ENCODE measurements at places on chromosomes 16 and 17.

GRCh38 chr16:19680881-19681340, 37.1 kb downstream of the KNOP1 start:
- DNase-seq = no peak

- no peak for DNase-seq
These were observed 18.1 kb upstream of the RAB11FIP4 start for GRCh38 chr17:31373150-31374093.

DNA sequence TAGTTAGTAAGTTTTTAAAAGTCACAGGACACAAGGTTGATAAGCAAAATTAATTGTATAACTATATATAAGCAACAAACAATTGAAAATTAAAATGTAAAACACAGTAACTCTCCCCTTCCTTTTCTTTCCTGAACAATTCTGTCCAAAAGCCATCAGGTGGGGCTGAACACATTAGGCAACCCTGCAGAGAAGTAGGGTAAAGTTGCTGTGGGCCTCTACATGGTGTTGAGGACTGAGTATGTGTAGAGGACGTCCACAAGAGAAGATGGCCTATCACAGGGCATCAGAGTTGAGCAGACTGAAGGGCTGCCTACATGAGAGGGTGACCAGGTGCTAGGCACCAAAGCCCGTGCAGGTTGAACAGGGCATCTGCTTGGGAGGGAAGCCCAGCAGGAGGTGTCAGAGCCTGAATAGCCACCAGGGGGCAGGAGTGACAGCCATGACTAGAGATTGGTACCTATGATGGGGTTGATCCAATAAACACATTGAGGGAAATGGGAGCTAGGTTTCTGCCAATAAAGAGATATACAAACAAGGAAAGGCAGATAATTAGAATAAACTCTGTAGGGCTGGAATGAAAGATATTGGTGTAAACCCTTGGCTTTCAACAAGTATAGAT, 415.1 kb downstream of the NPIPA8 start:
- DNase-seq = no peak

DNA sequence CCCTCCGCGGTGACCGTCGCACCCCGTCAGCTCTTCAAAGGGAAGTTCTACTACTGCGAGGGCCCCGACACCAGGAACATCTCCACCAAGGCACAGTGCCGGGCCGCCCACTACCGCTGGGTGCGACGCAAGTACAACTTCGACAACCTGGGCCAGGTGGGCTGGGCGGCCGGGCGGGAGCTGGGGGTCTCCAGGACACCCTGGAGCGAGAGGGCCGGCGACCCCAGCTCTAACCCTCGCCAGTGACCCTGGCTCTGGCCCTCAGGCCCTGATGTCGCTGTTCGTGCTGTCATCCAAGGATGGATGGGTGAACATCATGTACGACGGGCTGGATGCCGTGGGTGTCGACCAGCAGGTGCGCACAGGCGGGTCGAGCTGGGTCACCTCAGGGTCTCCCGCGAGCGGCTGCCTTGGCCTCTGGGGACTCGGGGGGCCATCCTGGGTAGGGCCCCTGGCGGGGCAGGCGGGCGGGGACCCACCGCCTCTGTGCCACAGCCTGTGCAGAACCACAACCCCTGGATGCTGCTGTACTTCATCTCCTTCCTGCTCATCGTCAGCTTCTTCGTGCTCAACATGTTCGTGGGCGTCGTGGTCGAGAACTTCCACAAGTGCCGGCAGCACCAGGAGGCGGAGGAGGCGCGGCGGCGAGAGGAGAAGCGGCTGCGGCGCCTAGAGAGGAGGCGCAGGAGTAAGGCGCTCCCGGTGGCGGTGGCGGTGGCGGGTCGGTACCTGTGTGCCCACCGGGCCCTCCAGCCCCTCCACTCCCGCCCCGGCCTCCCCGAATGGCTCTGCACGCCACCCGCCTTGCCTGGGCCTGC, 13.4 kb downstream of the TPSG1 start:
- DNase-seq = no peak

GRCh38 chr17:45227101-45227925, 5.6 kb downstream of the FMNL1 start:
- DNase-seq = peak; percentile 63

GRCh38 chr17:77476006-77476405, 335.2 kb downstream of the SEC14L1 start:
- DNase-seq = no peak

- no peak for DNase-seq
These were observed 25.5 kb downstream of the CDH5 start for GRCh38 chr16:66391726-66392670.

DNA sequence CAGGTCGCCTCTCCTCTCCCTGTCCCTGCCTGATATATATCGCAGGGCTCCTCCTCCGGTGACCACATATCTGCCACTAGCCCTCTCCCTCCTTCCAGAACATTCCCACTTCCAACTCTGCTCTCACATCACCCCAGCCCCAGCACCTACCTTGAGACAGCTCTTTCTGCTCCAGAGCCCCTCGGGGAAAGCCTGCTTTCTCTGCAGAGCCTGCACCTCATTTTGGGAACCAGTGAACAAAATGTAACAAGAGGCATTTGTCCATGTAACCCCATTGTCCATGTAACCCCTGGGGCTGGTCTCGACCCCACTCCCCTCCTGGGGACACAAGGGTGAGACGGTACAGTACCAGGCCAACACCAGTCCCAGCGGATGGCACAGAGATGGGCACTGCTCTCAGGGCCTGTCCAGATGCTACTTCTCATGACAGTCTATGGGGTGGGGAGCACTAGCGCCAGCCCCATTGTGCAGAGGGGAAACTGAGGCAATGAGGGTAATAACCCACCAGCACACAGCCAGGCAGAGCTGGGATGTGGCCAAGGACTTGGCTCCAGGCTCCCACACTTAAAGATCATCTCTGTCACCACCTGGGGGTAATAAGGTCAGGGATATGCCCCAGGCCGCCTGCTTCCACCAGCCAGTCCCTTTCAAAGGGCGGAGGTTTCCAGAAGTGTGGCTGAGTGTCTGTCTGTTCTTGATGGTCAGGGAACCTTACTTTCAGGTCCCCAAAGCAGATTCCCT, 42.9 kb downstream of the TBC1D16 start:
- DNase-seq = no peak

DNA sequence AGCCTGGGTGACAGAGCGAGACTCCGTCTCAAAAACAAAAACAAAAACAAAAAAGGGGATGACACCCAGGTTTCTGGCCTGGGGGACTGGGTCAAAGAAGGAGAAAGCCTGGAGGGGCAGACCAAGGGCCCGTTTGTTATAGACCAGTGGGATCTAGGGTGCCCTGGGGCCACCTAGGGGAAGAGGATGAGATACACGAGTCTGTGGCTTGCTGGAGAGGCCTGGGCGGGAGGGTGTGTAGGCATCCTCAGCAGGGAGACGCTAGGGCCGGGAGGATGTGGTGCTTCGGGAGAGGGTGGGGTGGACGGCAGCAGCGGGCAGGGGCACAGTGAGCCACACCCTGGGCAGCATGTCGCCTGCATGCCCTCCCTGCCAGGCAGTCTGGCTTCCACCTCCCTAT, 17.1 kb upstream of the CRK start:
- no peak for DNase-seq

- no peak for DNase-seq
These were observed 273.2 kb downstream of the RBFOX1 start for GRCh38 chr16:7605812-7606211.

GRCh38 chr17:1011760-1012735, 15.1 kb downstream of the TIMM22 start:
- DNase-seq = no peak

DNA sequence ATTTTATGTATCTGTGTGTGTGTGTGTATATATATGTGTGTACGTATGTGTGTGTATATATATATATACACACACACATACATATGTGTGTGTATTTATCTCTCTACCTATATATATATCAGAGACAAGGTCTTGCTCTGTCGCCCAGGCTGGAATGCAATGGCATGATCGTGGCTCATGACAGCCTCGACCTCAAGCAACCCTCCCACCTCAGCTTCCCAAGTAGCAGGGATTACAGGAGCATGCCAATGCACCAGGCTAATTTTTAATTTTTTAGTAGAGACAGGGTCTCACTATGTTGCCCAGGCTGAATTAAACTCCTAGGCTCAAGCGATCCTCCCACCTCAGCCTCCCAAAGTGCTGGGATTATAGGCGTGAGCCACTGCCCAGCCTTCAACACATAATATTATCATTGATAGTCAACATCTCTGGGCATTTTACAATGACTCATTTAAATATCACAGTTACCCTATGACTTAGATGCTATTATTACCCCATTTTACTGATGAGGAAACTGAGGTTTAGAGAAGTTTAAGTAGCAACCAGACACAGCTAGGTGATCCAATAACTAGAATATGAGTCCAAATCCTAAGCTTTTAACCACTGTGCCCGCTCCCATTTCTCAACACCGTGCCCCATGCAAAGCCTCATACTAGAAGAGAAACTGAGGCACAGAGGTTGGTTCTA, 24.3 kb downstream of the G6PC3 start:
- no peak for DNase-seq

DNA sequence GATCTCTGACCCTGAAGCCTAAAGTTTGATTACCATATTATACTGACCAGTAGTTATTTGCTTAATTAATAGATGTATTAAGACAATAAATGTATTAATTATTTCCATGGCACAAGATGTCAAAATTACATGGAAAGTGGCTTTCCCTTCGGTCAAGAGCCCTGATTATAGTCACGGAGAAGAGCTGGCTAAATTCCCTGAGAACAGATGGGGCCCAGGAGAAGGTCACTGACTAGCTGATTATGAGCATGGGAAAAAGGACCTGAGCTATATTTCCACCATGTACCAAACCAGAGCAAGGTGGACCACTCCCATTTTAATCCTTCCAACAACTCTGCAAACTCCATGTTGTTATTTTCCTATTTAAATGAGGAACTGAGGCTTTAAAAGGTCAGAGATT, 12.9 kb upstream of the MYO18A start:
- DNase-seq = no peak

DNA sequence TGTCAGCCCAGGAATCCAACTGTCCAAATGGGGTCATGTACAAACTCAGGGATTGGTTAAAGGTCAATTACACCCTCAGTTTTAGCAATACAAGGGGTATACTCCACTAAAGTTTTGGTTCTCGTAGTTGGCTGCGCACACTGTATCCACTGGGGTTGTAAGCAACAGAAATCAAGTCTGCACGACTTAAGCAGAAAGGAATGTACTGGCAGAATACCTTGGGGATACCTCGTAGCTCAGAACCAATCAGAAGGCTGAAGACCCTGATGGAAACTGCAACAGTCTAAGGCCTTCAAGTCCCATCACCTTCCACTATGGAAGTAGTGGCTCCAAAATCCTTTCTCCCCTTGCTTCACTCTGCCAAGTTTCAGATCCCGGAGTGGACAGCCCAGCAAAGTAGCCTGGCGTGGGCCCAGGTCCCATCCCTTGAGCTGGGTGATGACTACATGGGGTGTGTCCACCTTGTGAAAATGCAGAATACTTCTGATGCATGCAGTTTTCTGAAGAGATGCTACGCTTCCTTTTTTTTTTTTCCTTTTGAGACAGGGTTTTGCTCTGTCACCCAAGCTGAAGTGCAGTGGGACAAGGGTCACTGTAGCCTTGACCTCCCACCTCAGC, 21.1 kb upstream of the RPH3AL start:
- DNase-seq = no peak
